ENCODE measurements at places on chromosomes 16 and 17.

DNA sequence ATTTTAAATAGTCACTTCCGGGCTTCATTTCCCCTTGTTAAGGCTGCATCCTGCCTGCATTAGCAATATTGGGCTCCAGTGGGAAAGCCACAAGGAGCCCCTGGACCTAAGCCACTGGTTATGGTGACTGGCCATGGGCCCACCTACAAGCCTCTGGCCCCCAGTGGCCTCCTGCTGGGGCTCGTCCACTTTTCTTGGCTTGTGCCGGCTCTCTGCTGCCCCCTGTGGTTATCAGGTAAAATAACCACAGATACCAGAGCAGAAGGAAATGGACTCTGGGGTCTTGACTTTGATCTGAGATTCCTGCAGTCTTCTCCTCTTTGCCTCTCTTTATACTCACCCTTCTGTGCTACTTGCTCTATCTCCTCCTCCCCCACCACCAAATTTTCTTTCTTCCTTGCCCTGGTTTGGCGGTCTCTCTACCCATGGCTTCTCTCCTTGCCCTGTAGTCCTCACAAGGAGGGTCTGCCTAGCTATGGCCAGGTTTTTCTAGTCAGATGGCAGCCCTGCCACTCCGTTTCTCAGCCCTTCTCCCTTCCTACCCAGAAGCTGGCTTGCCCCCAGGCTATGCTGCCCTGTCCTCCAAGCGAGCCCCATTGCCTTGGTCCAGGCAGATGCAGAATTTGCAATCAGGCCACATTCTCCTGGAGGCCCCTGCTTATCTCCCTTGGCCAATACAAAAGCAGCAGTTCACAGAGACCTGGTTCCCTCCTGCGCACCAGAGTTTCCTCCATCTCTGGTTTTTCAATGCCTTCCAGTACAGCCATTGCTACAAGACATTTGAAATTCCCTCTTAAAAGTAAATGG is 82.9 kb upstream of the RCVRN start:
- DNase-seq = no peak

DNA sequence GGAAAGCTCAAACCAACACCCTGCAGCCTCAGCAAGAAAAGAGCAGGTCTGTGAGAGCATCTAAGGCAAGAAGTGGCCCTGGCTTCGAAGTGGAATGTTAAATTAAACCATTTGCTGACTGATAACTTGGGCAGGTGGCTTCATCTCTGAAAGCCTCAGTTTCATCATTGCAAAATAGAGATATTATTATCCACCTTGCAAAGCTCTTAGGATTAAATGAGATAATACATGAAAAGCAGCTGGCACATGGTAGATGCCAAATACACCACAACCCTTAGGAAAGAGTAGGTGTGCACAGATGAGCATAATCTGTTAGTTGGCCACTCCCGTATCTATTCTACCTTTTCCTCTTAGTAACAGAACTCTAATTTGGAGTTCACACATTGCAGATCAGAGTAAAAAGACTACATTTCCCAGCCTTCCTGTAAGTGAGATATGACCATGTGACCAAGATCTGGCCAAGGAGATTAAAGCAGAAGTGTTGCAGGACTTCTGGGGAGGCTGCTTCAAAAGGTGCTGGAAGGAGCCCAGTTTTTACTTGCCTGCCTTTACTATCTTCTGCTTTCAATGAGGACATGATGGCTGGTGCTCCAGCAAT is 288.7 kb downstream of the SOX9 start:
- no peak for DNase-seq

- no peak for DNase-seq
Observed at GRCh38 chr17:31789707-31790505, 69.1 kb downstream of the COPRS start.

GRCh38 chr16:85899444-85899843 is 482 bp downstream of the IRF8 start:
- no peak for DNase-seq

DNA sequence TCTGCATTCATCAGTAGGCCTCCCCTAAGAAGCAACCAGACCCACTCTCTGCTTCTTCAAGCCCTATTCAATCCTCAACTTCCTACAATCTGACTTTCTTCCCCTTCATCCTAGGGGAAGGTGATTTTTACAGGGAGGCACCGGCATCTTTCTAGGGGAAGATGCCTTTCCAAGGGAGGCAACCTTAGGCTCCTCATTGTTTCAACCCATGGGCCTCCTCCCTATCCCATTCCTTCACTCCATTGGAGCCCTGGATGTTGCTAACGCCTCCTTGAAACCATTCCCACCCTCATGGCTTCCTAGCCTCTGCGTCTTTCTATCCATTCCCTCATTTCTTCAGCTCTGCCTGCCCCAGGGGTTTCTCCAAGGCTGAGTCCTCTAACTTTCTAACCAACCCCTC is 2.7 kb upstream of the CUEDC1 start:
- no peak for DNase-seq

DNA sequence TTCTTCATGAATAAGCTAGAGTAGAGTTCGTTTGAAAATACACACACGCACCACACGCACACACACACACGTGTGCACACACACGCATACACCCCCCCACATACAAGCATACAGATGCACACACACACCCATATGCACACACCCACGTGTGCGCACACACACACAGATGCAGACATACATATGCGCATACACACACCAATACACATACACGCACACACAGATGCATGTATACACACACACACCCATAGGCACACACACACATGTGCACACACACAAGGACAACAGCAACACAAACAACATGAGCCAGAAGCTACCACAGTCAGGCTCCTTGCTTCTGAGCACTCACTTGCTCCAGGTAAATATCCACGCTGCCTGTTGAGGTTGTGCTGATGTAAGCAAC is 5.1 kb downstream of the IFT140 start:
- no peak for DNase-seq

GRCh38 chr16:70770626-70771552 is 30.1 kb downstream of the VAC14 start:
- DNase-seq = peak; percentile 14

DNA sequence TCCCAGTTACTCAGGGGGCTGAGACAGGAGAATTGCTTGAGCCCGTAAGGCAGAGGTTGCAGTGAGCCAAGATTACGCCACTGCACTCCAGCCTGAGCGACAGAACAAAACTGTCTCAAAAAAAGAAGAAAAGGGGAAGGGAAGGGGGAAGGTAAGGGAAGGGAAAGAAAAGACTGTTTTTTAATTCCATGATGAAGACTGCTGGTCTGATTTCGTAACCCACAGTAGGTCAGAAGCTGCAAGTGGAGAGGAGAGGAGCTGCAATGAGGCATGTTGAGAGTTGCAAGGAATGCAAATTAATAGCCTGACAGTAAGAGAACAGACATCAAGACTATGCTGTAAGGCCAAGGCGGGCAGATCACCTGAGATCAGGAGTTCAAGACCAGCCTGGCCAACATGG is 33.3 kb downstream of the HELZ start:
- DNase-seq = no peak

DNA sequence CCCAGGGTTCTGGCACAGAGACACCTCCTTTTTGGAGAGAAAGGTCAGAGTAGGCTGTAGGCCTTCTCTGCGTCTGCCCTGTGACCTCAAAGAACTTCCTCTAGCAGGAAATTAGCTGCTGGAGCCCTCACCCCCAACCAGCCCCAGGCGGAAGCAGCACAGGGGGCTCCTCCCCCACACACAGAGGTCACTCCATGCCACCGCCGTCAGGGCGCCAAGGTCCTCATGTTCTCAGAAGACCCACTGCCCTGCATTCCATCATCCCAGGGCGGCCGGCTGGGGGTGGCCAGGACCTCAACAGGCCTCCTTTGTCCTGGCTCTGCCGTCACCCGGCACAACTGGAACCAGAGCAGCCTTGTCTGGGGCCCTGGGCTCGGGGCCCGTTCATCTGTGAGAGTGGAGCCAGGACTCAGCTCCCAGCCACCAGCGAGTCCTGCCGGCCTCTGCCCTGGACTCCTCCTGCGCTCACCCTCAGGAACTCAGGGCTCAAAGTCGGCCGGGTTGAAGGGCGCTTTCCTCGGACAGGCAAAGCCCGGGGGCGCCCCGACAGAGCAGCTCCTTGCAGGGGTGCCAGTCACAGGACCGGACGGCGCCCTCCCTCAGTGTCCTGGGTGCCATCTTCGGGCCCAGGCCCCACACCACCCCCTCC is 1.2 kb downstream of the TMC6 start:
- DNase-seq = no peak

GRCh38 chr17:83012200-83012785 is 67.1 kb upstream of the METRNL start:
- peak; percentile 23 for DNase-seq

- DNase-seq = no peak
Observed at GRCh38 chr17:4569591-4569990, 9.2 kb upstream of the GGT6 start.

DNA sequence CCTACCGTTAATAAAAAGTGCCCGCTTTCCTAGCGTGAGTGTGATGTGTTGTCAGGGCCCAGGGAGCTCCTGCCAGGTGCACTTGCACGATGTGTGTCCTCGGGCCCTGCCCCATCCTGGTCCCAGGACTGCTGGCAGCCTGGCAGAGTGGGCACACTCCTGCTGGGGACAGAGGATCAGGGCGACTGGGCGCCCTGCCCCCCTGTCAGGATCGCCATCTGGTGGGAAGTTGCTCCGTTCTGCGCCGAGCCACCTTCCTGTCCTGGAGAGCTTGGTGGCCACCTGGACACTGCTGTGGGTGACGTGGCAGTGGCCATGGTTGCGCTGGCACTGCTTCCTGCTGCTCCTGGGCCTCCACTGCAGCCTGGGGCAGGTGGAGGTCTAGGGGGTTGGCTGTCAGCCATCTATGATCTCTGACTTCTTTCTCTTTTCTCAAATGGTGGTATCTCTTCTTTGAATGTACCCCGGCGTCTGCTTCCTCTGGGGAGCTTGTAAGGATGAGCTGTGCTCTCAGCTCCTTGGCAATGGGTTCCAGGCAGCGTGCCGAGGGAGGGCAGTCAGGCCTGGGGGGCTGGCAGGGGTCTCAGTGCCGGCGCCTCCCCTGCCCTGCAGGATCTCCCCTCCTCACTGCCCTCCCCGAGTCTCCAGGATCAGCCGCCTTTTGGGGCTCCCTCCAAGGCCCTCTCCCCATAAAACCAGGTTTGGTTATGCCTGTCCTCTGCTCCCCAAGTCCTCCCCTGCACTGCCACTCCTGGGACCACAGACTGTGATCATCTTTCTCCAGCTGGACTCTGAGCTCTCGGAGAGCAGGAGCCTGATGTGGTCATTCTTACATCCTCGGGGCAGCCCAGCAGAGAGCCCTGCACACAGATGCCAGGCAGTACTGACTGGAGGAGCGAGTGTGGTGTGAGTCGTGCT is 76.9 kb downstream of the AMFR start:
- DNase-seq = peak; percentile 62

DNA sequence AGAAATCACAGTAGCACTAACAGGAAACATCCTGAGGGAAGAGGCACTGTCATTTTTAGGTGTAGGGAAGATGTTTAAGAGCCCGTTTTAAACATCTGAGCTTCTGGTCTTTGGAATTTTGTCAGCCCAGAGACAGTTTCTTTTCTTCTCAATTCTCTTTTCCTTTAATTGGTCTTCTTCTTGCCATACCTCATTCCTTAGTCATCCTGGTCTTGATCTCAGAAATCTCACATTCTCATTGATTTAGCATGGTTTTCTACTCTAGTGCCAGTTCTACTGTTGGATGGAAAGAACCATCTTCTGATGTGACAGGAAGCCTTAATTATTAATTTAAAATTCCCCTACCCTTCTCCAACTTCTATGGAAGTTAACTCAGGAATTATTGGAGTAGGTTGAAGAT is 25.4 kb downstream of the BMERB1 start:
- DNase-seq = no peak

DNA sequence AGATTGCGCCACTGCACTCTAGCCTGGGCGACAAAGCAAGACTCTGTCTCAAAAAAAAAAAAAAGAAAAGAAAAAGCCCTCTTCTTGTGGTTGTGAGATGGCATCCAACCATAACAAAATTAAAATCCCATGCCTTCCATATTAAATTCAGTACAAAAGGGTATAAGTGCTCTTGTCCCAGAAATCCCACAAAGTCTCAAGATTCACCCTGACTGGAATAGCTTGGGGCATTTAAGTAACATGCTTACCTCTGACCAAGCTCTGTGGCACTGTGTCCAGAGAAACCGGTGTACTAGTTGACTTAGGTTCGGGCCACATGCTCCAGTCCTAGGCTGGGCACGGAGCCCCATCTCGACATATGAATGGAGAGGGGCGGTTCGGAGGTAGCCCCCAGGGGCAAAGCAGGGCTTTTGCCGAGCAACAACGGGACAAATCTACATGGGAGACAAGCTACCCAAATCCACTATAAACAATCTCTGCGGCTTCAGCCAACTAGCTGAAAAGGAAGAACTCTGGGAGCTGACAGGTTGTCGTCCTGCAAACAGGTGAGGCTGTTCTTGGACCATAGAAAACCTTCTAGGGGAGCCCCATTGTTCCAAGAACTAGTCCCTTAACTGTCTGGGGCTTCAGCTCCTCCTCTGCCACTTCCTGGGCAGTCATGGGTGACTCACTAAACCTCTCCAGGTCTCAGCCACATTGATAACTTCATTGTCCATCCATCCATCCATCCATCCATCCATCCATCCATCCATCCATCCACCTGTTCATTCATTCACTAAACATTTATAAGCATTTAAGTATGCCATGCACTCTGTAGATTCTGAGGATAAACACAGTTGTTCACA is 10.3 kb upstream of the IL4R start:
- no peak for DNase-seq

All from NCI-H1694 treated with DMSO at 0.1 percent for 48 hours (cell line).